ENCODE measurements at places on chromosomes 13 and 19.

DNA sequence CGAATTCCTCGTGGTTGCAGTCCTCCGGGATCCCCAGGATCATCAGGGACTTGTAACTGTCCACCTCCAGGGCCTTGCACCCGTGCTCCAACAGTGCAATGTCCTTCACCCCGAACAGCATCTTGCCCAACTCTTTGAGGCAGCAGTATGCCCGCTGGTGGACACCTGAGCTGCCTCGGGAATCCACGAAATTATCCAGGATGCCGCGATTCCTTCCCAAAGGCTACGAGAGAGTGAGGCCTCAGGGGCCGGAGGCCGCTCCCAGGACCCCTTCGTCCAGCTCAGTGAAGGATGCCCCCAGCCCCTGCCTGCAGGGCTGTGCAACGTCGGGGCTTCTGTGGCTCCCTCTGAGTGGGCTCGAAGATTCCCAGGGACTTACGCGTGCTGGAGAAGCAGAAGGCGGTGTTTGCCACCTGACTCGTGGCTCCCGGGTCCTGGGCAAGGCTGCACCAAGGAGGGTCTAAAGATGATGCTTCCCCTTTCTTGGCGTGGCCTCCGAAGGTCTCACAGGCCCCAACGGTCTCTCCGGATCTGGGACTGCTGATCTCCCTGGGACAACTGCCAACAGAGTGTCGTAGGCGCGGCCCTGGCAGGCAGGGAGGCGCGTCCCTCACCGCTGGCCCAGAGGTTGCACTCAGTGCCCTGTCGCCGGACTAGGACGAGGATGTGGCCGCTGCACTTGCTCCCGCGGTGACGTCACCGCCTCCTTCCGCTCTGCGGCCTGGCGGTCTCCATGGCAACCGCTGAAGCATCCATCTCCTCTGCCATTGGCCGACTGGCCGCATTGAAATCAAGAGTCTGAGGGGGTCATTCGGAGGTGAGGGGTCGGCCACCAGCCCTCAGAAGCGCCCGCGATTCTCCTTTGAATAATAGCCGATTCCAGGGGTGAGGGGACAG is at the start of gene PNMA8C:
Gene PNMA8C, minus strand, starts transcription at position 698 of the 897 bp plus-strand sequence. Its CDS starts 577 bp downstream, at position 121.
- DNase-seq = peak; percentile 74

DNA sequence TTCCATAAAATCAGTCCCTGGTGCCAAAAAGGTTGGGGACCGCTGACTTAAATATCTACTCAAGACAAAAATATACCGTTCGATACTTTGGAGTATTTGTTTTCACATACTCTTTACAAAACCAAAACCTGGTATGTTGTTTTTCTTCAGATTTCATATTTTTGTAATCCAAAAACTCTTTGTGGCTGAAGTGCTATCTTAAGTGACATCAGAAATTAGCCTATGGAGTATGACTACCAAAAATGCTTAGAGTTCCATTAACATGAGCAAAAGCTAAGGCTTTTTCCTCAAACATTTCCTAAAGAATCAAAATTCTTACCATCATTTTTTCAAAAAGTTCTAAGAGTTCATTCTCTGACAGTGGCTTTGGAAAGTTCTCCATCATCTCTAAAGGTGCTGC is 52.0 kb downstream of the DIAPH3 start:
- DNase-seq = no peak

DNA sequence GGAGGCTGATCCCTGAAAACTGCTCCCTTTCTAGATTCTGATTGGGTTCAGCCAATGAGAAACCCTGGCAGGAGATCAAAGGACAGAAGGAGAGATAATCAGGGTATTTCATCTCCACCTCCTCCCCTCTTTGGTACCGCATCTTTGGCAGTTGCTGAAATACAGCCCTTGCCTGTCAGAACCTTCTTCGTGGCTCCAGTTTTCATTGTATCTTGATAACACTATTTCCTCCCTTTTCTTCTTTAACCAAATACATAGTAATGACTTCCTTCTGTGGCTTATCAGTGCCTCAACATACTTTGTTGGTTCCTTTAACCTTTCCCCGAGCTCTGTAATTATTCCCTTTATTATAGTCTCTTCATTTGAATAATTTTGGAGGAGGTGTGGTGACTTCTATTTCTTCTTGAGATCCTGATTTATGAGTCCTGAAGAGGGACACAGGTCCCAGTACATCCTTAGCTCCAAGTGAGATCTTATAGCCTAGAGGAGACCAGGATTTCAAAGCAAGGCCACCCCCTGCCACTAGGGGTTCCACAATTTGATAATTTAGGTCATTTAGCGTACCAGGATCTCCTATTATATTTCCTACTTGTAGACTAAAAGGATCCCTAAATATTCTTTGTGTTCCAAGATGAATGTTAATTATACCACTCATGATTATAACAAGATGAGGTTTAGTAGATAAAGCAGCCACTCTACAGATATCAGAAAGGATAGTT is 98.0 kb downstream of the EDNRB start:
- DNase-seq = no peak

- no peak for DNase-seq
Measured at GRCh38 chr13:111411151-111411858, 90.9 kb downstream of the TEX29 start.

DNA sequence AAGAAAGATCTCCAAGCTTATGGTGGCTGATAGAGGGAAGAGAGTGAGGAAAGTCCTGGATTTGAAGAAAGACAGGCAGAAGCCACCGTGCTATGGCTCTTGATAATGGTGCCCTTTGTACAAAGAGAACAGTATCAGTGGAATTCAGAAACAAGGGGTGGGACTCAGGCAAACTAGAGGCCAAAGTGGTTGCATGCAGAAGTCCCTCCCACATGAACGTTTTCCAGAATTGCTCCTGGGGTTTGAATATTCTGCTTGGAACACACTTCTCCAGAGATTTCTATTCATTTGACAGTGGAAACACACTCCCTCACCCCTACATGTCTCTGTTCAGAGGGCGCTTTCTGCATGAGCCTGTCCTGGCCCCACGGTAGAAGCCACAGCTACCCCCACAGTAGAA is 10.1 kb upstream of the MBNL2 start:
- DNase-seq = no peak

DNA sequence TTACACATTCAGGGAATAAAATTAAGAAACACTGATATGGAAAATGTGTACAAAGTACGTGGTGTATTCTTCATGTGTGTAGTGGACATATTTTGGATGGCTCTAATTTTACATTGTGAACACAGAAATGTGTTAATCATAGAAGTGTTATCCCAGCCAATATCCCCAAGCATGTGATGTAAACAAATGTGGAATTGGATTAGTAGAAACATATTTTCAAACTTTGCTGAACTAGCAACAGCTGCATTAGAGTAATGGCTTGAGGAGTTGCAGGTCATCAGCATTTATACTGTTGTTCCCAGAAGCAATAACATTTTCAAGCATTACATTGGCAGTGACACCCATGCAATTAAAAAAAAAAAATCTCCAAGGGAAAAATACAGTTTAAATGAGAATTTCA is 600.6 kb downstream of the SLITRK1 start:
- DNase-seq = no peak

- DNase-seq = no peak
Measured at GRCh38 chr19:6826281-6826920, 53.9 kb downstream of the VAV1 start.

GRCh38 chr13:26678796-26679195 is 81.8 kb downstream of the GPR12 start:
- no peak for DNase-seq

GRCh38 chr19:31013384-31014020 is 335.7 kb downstream of the TSHZ3 start:
- no peak for DNase-seq

DNA sequence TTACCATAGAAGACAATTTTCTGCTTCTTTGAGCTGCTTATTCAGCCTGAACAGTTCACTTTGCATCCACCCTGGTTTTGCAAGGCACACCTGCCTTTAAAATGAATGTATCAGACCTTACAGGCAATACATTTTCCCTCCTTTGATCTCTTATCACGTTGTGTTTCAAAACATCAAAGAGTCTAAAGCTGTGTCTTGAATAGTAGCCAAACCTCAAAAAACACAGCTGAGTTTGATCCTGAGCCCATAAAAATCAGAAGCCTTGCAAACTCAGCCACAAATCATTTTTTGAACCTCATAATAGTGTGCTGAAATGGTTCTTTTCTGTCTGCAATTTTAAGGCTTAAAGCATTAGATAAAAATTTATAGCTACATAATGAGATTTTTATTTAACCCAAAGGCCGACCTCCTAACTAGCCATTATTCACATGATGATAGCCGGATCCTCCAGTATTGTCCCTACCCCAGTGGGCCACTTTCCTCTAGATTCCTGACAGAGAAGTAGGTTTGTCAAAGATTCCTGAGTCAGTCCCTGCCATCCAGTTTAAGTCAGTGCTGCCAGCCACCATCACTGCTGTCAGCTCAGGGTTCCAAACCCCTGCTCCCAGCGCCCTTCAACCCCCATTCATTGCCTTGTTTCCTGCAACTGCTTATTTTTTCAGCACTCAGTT is 71.8 kb downstream of the CAB39L start:
- DNase-seq = no peak

- DNase-seq = no peak
Measured at GRCh38 chr19:17266589-17266974, 661 bp upstream of the BABAM1 start.

- no peak for DNase-seq
Measured at GRCh38 chr19:37333457-37333856, 37.4 kb upstream of the ZNF527 start.

DNA sequence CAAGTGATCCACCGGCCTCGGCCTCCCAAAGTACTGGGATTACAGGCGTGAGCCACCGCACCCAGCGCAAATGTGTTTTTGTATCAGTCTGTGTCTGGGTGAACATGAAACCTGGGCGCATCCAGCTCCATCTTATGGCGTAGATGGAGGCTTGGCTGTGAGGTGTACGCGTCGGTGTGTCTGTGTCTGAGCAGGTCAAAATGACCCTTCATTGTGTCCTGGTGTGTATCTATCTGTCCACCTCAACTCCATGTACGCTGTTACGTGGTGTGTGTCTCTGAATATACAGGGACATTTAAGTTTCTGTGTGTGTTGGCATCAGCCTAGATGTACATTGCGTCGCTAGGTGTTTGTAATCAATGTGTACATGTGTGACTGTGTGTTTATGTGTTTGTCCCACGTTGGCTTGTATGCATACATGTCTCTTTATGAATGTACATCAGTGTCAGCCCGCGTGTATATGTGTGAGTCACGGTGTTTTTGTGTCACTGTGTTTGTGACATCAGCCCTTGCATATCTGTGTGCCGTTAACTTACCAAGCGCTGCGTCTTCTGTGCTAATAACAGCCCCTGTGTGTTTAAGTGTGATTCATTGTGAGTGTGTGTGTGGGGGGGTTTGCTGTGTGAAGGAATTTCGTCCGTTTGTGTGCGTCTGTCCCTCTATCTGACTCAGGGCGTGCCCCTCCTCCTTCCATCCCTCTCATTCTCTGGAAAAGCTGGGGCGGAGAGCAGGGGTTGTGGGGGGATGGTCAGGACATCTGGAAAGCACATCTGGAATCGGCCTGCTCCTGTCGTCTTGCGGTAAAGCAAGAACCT is 6.4 kb downstream of the AXL start:
- DNase-seq = no peak

- no peak for DNase-seq
Measured at GRCh38 chr19:1116726-1117581, 13.2 kb downstream of the GPX4 start.

DNA sequence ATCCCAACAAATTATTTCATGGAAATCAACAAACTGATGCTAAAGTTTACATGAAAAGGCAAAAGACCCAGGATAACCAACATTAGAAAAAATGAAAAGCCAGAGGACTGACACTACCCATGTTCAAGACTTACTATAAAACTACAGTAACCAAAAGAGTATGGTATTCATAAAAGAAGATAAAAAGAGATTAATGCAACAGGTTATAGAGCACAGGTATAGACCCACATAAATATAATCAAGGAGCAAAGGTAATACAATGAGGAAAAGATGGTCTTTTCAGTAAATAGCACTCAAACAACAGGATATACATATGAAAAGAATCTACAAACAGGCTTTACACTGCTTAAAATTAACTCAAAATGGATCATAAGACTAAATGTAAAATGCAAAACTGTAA is 1342.7 kb downstream of the UQCRFS1 start:
- no peak for DNase-seq

- no peak for DNase-seq
Measured at GRCh38 chr19:17419154-17419620, 660 bp upstream of the MVB12A start.

DNA sequence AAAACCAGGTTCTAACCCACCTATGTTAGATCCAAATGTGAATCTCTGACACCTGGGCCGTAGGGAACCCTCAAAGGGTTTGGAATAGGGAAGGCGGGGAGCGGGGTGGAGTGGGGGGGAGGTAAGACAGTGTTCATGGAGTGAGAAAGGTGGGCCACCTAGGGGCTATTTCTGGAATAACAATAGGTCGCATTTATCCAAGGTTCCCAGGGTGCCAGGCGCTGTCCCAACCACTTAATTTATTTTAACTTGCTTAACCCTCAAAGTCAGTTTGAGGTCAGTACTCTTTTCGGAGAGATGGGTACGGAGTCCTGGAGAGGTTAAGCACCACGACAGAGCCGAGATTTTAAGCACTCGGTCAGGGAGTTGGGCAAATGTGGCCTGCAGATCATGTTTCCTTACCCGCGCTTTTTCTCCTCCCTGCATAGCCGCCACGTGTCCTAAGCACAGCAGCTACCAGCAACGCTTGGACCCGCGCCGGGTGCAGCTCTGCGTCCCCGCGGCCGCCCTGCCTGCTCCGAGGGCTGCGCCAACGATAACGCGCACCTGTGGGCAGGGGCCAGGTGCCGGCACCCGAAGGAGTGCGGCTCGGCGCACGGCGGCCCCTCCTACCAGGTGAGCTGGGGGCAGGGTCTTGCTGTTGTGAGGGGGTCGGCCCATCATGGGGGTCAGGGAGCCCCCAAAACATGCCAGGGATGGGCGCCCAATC is 25.0 kb upstream of the FXYD3 start:
- peak; percentile 61 for DNase-seq

- DNase-seq = peak; percentile 83
Measured at GRCh38 chr19:41302624-41303351, 7.2 kb upstream of the CCDC97 start.

- no peak for DNase-seq
Measured at GRCh38 chr13:20637811-20638210, 65.7 kb upstream of the IL17D start.

- no peak for DNase-seq
Measured at GRCh38 chr19:35222373-35223015, 6.0 kb downstream of the FAM187B start.

DNA sequence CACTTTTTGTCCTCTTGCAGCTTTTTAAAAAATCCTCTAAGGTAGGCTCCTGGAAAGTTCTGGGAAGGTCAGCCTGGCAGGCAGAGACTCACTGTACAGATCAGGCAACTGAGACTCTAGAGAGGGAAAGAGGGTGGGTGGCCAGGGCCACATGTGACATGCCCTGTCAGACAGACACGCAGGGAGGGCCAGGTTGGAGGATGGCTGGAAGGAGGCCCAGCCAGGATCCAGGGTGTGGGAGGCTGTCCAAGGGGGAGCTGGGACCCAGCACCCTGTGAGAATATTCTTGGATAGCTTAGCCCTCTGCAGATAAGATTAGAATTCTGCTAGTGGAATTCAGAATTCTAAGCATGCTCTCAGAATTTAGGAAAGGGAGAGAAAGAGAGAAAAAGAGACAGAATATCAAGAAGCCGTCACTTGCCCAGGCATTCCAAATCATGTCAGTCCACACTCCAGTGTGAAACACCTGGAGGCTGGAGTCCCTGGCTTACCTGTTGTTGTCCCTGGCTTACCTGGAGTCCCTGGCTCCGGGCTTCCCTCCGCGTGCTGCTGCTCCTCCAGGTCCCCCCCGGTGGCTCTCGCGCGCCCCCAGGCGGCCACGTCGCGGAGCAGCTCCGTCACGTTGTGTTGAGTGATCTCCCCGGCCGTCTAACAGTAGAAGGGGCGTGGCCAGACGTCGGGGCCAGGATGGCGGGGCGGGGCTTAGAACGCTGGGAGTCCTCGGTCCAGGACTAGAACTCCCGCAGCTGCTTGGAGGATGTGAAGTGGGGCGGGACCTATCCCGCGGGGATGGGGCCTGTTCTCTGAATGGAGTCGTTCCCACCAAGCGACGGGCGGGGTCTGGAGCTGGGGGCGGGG is 2.8 kb upstream of the TNNI3 start:
- DNase-seq = peak; percentile 95

Data from activated T-cell treated with anti-CD3 and anti-CD28 coated beads, Interleukin-2, amount 50 U/mL, for 48 hours (primary cell).